ENCODE measurements at places on chromosomes 16 and 17. TPM values are rescaled to one million over a fixed set of nuclear protein-coding genes. Genes with fewer than 3 reads are reported as not detected.

SKAP1 gene
- not detected for total RNA-seq

ASGR1 gene
- not detected for total RNA-seq

SLC46A1 gene
- total RNA-seq: 4.9 TPM

DNA sequence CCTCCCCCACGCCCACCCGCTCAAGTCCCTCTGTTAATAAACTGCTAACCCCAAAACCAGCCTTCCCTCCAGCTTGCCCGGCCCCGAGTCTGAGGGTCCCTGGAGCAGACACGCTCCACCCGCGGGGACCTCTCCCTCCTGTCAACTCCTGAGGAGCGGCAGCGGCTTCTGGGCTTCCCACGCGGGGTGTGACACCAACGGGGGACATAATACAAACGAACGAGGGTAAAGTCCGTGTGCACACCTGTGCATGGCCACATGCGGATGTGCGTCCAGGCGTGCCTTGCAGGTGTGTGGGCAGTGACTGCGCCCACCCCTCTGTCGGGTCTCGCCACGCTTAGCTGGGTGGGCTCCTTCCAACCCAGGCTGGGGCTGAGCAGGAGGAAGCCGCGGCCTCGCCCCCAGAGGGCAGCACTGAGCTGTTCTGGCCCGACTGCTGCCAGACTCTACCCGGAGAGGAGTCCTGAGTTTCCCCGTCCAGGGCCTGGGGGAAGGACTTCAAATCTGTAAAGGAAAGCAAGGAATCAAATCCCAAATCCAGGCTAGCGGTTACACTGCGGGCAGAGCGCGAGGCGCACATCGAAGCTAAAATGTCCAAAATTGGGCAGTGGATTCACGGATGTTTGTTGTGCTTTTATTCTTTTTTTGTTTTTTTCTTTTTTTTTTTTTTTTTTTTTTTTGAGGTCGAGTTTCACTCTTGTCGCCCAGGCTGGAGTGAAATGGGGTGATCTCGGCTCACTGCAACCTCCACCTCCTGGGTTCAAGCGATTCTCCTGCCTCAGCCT is 24.2 kb upstream of the KRT17 start:
- peak; percentile 71 for DNase-seq

DNA sequence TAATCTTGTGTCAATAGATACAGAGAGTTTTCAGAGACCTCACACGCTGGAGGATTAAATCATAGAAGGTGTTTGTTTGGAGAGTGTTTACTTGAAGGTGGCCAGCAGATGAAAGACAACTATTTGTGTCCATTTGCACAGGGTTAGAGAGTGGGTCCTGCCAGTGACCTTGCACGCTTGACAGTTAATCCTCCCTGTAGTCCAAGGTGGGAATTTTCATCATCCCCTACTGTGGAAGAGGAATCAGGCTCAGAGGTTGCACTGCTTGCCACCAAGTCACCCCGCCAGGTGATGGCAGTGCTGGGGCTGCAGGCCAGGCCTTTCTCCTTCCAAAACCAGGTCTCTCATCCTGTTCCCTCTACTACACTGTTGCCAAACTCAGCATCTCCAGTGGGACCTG is 12.3 kb downstream of the CDH1 start:
- no peak for DNase-seq

DNA sequence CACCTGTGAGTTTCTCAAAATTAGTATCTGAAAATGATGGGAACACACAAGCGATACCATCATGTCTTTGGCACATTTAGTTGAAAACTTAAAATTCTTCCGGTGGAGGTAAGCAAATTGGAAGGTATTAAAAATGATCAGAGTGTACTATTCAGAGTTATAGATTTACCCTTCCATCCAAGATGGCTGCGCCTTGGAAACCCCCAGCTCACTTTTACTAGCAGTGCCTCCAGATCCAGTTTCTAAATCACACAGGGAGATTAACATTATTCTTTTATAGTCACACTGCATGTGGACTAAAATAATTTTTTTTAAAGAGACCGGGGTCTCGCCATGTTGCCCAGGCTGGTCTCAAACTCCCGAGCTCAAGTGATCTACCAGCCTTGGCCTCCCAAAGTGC is 15.0 kb downstream of the PITPNC1 start:
- DNase-seq: no peak

DNA sequence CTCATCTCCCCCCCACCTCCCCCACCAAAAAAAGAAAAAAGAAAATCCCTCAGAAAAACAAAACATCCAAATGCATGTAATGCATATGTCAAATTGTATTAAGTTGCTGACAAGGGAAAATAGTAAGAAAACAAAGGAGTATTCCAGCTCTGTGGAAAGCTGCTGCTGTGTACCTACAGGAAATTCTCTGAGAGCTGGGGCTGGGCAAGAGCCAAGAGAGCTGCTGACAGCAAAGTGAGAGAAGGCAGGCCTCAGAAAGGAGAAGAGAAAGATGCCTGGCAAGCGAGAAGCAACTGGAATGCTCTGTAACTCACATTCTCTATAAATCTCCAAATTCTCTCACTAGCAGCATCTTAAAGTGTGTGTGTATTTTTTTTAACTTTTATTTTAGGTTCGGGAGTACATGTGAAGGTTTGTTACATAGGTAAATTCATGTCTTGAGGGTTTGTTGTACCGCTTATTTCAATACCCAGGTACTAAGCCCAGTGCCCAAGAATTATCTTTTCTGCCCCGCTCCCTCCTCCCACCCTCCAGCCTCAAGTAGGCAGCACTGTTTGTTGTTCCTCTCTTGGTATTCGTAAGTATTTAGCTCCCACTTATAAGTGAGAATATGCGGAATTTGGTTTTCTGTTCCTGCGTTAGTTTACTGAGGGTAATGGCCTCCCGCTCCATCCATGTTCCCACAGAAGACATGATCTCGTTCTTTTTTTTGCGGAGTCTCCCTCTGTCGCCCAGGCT is 24.4 kb downstream of the CNTROB start:
- no peak for DNase-seq

- no peak for DNase-seq
Observed at GRCh38 chr17:50117202-50118051, 12.5 kb downstream of the SAMD14 start.

Measured in H4 (cell line).